Natural killer cell (primary cell): ENCODE measurements at places on chromosomes 3 and 15. TPM values are rescaled to one million over a fixed set of nuclear protein-coding genes. Genes with fewer than 3 reads are reported as not detected.

GRCh38 chr3:20043396-20043795 is 3.1 kb downstream of the KAT2B start:
- H3K4me1 ChIP-seq, result peaks cover 58% of the 10 kb centered on the region
- H3K36me3 ChIP-seq, result no peaks in the 10 kb centered on the region
- DNase-seq, result peak; percentile 78
- peak overlapping the region; percentile 25 for H3K4me3 ChIP-seq
- H3K27ac ChIP-seq, result peak overlapping the region; percentile 86

KBTBD12 gene
- 0.12 TPM for total RNA-seq

DNA sequence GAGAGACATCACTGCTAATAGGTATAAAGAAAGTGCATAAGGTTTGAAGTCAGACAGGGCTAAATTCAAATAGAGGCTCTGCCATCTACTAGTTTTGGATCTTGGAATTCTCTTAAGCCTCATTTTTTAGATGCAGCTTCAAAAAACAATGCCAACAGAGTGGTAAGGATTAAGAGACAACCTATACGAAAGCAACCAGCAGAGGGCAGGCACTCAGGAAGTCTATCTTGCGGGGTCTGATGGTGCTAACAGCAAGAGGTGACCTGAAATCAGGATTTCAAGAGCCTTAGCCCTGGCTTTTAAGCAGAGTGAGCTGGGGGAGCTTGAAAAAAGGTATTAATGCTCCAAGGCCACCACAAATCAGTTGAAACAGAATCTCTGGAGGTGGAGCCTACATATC is 40.7 kb downstream of the LDHAL6B start:
- peaks cover 12% of the 10 kb centered on the region for H3K4me1 ChIP-seq
- H3K36me3 ChIP-seq, result no peaks in the 10 kb centered on the region
- H3K27me3 ChIP-seq, result no peaks in the 10 kb centered on the region
- no peak overlapping the region for H3K4me3 ChIP-seq
- H3K27ac ChIP-seq, result no peak overlapping the region

- H3K4me1 ChIP-seq, result peaks cover 8% of the 10 kb centered on the region
- H3K36me3 ChIP-seq, result no peaks in the 10 kb centered on the region
- no peak for DNase-seq
- no peak overlapping the region for H3K27ac ChIP-seq
- no peaks in the 10 kb centered on the region for H3K27me3 ChIP-seq
These were observed 234.8 kb downstream of the XXYLT1 start for GRCh38 chr3:195036203-195036505.

GOLGA6A gene
- not detected for total RNA-seq

DNA sequence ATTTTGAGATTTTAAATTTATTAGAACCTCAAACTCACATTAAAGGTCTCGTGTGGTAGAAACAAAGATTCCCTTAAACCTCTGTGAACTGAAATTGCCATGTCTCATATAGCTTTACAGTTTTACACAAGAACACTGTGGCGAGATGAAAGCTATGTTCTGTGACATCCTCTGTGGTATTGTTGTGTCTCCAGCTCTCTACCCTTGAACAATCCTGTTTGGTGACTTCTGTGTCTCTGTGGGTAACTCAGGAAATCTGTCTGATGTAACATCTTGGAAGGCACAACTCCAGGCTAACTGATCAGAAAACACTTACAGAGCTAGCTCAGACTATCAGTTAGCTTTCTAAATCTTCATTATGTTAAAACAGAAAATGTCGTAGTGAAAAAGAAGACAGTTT is 318.8 kb upstream of the GBE1 start:
- H3K4me1 ChIP-seq, result no peaks in the 10 kb centered on the region
- H3K27me3 ChIP-seq, result no peaks in the 10 kb centered on the region
- H3K27ac ChIP-seq, result no peak overlapping the region
- DNase-seq, result no peak
- H3K4me3 ChIP-seq, result no peak overlapping the region
